ENCODE measurements at places on chromosomes 5 and 9.

DNA sequence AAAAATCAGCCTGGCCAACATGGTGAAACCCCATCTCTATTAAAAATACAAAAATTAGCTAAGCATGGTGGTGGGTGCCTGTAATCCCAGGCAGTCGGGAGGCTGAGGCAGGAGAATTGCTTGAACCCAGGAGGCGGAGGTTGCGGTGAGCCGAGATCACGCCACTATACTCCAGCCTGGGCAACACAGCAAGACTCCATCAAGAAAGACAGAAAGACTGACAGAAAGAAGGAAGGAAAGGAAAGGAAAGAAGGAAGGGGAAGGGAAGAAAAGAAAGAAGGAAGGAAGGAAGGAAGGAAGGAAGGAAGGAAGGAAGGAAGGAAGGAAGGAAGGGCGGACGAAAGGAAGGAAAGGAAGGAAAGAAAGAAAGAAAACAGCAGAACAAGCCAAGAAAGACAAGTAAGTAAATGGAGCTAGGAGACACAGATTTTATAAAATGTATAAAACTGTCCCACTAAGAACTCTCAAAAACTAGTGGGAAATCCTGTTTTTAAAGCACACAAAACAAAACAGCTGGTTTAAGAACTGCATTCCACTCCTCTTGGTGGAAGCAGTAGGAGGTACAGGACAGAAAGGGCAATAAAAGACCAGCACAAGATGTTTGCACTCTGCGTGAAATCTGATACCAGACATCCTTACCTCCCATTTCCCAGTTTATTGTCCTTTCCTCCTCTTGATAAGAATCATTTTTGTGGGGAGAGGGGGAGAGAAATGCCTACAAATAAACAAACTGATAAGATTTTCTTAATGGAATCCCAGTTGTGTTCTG lies 46.7 kb downstream of the MYO10 start:
- no peak for DNase-seq

GRCh38 chr9:115058175-115058574 lies 59.8 kb downstream of the TNC start:
- DNase-seq: no peak

DNA sequence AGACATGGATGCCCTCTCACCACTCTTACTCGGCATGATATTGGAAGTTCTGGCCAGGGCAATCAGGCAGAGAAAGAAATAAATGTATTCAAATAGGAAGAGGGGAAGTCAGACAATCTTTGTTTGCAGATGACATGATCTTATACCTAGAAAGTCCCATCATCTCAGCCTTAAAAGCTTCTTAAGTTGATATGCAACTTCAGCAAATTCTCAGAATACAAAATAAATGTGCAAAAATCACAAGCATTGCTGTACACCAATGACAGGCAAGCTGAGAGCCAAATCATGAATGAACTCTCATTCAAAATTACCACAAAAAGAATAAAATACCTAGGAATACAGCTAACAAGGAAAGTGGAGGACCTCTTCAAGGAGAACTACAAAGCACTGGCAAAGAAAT lies 2190.4 kb downstream of the MAT2B start:
- no peak for DNase-seq

- DNase-seq: no peak
These were observed 345.8 kb downstream of the PDE4D start for GRCh38 chr5:59547731-59548130.

GRCh38 chr5:69512740-69513260 lies 20.2 kb downstream of the OCLN start:
- no peak for DNase-seq

DNA sequence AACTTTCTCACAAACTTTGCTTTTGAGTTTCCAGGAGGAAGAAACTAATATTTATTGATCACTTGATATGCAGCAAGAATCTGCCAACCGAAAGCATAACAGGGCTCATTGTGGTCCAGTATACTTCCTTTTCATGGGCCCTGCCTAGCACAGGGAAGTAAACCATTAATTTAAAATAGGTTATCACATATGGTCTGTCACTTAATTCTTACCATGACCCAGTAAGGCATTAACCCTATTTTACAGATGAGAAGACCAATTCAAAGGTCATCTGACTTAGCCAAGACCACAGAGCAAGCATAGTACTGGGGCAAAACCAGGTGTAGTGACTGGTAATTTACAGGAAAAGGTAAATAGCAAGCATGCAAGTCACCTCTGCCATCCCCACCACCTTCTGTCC lies 336.9 kb upstream of the DMAC1 start:
- DNase-seq: no peak
